Suppressor macrophage treated with lipopolysaccharide for 4 hours (primary cell): ENCODE measurements at places on chromosomes 5 and 9.

GRCh38 chr5:17005107-17005828, 69.2 kb upstream of the MYO10 start:
- no peak for DNase-seq

DNA sequence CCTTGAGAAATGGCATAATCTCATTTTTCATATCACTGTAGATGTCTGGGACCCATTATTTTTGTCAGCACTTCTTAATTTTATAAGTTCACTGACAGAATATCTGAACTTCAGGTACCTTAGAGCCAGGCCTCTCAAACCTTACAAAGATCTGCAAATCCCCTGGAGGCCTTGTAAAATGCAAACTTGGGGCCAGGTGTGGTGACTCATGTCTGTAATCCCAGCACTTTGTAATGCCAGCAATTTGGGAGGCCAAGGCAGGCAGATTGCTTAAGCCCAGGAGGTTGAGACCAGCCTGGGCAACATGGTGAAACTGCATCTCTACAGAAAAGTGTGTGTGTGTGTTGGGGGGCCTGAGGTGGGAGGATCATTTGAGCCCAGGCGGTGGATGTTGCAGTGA, 30.8 kb downstream of the RASGRF2 start:
- DNase-seq: no peak

DNA sequence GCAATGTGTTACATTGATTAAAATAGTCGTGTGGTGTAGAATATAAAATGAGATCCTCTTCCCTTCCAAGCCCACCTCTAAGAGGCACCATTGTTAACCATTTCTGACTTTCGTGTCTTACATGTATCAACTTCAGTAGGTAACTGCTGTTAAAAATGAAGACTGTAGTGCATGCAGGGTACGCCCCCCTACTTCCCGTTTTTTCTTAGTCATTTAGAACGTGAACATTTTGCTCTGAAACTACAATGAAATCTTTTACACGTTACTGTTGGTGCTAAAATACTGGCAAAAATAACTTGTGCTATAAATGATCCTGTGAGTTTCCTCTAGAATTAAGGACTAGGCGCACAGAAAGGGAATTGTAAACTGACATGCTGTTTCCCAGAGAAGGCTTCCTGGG, 41.5 kb downstream of the WNK2 start:
- peak; percentile 50 for DNase-seq

- DNase-seq: no peak
Observed at GRCh38 chr5:136766456-136766855, 401.1 kb upstream of the TRPC7 start.
